ENCODE measurements at places on chromosomes 1 and 21.
A peak's percentile ranks its signal among the peaks of the same experiment; 100 is the strongest.

- DNase-seq, result no peak
Observed at GRCh38 chr1:40553017-40553416, 21.6 kb downstream of the ZNF684 start.

DNA sequence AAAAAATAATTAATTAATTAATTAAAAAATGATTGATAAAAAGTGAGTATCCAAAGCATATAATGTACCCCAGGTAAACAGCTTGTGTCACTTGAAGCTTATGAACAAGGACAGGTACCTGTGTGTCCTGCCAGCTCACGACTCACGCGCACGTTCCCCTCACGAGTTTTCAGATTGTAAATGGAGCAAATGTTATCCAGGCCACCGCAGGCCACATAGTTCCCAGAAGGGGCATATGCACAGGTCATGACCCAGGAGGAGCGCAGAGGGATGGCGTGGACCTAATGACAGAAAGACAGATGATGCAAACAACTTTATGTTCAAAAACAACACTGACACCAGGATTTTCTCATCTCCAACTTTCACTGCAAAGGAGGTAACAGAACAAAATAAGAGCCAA lies 26.0 kb upstream of the NADK start:
- DNase-seq, result no peak

DNA sequence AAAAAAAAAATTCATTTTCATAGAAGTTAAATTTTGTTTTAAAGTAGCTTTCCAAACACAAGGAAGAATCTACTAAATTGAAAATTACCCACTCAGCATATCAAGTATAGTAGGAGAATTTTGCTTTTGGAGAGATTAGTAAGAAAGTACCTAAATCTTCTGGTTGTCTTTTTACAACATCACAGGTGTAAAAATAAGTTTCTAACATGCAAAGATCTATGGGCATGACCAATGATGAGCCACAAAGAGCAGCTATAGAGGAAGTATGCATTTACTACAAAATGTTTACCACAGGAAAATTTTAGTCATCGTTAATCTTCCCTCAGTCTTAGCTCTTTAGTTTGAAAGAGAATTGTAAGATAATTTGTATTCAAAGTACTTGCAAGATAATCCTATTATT lies 28.1 kb downstream of the ANGPTL3 start:
- DNase-seq, result peak; percentile 5

- peak; percentile 82 for DNase-seq
Observed at GRCh38 chr1:25099343-25099951, 132.9 kb downstream of the SYF2 start.

DNA sequence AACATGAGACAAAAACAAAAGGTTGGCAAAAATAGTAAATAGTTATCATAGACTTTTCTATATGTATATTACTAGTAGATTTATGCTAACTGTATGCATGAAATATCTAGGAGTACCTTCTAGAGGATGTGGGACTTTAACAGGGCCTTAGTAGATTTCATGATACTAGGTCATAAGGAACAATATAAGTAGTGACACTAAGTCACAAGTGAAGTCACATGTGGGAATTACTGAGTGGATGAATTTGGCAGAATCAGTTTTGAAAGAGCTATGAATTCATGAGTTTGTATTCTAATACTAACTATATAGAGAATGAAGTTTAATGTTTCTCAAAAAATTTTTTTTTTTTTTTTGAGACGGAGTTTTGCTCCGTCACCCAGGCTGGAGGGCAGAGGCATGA lies 53.1 kb upstream of the GPR25 start:
- no peak for DNase-seq
